ENCODE measurements at places on chromosomes 2 and 18. TPM values are rescaled to one million over a fixed set of nuclear protein-coding genes. Genes with fewer than 3 reads are reported as not detected.

TRAK2 gene
- 22.3 TPM for total RNA-seq

FLACC1 gene
- 4.4 TPM for total RNA-seq

ST8SIA3 gene
- not detected for total RNA-seq

ACKR3 gene
- total RNA-seq = 15.0 TPM

IFT172 gene
- total RNA-seq = 52.1 TPM

SP9 gene
- total RNA-seq = not detected

STEAP3 gene
- total RNA-seq = 4.8 TPM

GKN2 gene
- total RNA-seq = not detected

DNA sequence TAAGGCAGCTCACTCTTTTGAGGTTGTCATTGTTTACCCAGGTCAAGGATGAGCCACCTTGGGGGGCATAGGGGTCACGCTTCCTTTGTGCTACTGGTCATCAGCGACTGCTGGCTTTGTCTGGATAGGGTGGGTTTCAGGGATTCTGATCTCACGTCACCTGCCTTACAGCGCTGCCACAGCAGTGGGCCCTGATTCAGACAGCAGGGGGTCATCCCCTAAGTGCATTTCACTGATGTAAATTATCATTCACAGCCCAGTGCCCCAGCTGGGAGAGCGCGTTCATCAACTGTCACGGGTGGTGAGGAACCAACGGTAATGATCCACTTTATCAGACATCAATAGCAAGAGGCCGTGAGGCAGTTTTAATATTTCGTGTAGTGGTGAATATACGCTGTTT lies 291.2 kb downstream of the NEDD4L start:
- no peak for DNase-seq

DNA sequence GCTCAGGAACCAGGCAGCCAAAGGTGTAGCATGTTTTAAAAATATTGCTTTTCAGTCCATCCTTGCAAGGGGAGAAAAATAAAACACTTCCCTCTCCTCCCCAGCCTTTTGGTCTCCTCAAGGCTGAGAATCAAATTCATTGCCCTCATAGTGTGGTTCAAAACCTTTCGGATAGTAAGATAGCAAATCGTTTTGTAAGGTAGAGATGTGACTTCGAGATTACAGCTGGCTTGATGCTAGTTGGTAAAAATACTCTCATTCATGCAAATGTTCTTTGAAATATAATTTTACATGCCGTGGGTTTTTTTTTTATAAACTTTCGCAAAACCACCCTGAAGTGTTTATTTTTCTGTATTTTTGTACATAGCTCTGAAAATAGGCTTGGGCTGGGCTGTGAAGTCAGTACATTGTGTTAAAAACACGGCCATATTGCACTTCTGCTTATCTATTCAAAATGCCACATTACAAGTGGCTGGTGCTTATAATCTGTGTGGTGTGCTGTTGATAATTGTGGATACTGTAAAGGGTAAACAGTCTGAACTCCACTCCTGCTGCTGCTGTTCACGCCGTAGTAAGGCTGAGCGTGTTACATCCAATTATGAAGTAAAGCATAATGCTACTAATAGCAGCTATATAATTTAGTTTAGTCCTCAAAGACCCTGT lies 172.0 kb upstream of the SIX3 start:
- DNase-seq = no peak

GRCh38 chr2:67037655-67038054 lies 359.5 kb upstream of the ETAA1 start:
- DNase-seq = no peak

- DNase-seq = no peak
Measured at GRCh38 chr2:213923543-213923942, 487.3 kb upstream of the VWC2L start.

GRCh38 chr2:26584656-26585055 lies 56.5 kb downstream of the CIB4 start:
- no peak for DNase-seq

GRCh38 chr2:101971836-101972235 lies 19.9 kb upstream of the IL1R2 start:
- no peak for DNase-seq

DNA sequence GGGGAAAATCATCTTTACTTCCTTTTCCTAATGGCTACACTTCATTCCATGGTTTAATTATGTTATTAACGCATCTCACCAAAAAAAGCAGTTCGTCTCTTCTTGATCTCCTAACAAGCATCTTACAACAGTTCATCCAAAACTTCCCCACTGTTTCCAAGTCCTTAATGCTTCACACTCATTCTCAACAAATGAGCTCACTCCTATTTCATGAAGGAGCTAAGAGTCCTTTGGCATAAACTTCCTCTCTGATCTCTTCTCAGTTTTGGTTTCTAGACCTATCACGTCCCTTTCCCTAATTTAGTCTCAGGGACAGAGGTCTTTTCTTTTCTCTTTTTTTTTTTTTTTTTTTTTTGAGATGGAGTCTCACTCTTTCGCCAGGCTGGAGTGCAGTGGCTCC lies 205.9 kb upstream of the SLC39A10 start:
- no peak for DNase-seq

DNA sequence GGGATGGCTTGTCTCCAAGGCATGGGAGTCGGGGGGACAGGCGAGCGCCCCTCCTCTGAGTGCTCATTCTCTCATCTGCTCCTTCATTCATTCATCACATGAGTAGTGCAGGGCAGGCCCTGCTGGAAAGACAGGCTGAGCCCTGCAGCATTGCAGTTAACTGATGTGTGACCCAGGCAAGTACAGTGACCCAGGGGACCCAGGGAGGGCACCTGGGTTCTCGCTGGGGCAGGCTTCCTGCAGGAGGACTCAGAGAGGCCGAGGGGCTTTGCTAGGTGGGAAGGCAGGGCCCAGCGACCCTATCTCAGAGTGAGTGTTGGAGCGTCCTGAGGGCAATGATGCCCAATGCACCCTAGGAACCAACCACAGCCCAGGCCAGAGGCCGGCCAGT lies 30.6 kb downstream of the HJURP start:
- DNase-seq = no peak

DNA sequence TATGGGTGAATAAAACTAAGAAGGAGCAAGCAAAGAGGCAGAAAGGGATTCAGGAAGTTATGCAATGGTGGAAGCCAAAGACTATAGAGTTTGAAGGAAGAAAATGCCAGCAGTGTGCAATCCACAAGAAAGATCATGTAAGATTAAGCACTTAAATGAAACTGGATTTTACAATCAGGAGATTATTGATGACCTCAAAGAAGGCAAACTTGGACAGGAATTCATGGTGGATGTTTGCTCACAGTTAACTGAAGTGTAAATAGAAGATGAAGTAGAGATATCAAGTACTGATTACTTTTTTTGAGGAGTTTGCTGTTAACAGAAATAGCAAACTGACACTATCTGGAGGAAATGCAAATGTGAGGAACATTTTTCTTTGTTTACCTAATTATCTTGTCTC lies 308.9 kb downstream of the RND3 start:
- no peak for DNase-seq

- DNase-seq = no peak
Measured at GRCh38 chr2:203909261-203909967, 27.1 kb upstream of the ICOS start.

DNA sequence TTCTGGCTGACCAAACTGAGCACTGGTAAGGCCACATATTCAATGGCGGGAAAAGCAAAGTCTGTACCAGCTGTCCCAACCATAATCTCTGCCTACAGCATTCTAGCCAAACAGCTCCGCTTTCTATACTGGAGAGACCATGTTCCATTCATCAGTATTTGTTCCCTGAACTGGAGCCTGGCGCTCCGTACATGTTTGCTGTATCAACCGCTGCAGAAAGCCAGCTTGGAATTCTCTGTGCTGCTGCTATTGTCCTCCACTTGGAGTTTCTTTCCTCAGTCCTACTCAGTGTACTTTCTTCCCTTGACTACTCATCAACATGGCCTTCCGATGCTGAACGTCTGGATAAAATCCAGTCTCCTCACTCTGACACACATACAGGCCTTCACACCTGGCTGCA lies 1.9 kb downstream of the COA5 start:
- DNase-seq = no peak

DNA sequence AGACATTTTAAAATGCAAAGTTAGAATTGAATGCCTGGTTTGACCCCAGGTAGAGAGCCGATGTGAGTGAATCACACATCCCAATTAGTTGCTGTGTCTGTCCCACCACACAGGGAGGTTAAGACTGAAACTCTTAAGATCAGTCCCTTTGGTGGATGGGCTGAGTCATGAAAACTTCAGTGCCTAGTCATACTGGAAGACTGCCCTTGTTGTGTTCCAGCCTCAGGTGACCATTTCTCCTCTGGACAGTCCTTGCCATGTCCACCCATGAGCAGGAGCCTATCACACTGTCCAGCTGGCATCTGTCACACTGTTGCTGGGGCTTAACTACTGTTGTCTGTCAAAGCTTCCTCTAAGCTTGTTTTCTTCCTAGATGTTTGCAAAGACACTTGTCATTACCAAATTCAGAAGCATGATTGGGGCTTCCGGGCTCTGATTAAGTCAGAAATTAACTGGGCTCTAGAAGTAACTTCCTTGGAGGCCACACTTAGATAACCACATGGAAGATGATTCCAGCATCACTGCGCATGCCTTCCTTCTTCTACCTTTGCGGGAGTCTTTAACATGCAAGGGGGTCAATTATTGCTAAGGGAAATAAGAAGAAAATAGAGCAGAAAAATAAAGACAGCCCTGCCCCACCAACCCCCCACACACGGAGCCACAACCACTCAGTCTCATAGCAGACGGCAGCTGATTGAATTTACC lies 21.3 kb downstream of the CYRIA start:
- no peak for DNase-seq

DNA sequence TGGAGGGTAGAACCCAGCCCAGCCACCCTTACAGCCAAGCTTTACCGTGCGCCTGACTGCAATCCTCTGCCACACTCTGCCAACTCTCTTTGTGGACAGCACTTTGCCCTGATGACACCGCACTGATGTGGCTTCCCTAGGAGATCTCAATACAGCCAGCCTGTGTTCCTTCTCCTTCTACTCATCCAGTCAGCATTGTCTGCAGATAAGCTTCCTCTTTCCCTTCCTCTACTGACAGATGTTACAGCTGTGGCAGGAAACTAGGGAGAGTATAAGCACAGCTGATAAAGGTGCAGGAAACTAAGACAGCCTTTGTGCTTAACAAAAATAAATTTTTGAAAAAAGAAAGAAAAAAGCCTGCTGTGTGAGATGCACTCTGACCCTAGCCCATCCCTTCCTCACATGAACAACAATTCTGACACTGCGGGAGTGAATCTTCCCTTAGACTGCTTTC lies 25.0 kb downstream of the CEP68 start:
- no peak for DNase-seq

- DNase-seq = no peak
Measured at GRCh38 chr2:241035818-241036396, 37.5 kb downstream of the SNED1 start.

DNA sequence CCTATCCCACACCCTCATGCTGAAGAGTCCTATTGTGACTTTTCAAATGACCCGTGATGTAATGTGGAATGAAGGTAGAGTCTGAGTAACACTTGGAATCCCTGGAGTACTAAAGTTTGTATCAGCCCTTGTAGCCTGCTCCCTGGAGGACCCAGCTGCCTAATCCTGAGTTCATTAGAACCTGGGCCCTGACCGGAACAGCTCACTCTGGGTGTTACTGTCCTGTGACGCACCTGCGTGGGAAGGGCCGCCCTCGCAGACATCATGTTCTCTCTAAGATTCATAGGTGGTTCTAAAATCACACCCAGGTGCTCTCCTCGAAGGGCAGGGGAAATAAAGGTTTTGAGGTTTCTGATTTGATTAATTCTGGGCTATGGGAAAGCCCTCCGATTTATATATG lies 62.3 kb downstream of the NCK2 start:
- DNase-seq = no peak

DNA sequence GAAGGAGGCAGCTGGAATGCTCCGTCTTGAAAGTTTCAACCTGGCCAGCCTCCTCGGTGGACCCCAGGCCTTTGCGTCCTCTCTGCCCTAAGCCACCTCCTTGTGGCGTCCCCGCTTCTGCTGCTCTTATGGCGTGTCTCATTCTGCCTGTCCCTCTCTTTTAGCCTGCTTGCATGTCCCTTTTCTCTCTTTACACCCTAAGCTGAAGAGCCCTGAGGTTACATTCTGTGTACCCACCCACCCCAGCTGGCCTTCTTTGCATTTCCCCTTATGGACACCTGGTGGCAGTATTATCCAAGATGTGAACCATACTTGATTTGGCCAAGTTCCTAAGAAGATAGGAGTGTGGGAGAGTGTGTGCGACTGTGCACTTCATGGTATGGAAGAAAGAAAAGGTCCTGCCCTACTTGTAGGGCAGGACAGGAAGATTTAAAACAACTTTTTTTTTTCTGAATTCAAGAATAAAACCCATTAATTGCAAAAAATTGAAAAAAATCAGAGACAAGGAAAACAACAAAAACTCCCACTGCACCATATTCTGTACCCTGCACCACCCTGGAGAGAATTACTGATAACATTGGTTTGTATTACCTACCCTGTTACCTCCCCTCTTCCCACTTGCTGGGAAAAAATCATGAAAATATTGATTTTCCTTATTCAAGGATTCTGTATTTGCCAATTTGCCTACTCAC lies 77.4 kb downstream of the DYSF start:
- no peak for DNase-seq

- DNase-seq = no peak
Measured at GRCh38 chr2:9820020-9820973, 23.0 kb upstream of the TAF1B start.
